ENCODE measurements at places on chromosomes 1 and 21.

DNA sequence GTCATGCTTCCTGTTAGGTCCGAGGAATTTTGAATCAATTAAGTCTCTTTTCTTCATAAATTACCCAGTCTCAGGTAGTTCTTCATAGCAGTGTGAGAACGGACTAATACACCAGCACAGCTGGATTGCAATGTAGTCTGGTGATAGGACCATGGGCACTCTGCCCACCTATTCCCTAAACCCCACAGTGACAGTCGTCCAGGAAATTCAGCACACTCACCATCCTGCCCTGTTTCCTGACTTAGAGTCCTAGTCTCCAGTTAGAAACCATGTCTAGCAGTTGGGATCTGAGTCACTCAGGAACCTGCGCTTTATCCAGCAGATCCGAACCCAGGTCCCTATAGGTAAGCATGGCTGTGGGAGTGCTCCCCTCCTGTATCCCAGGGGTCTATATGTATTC, 149.3 kb upstream of the TNR start:
- DNase-seq, result no peak

- DNase-seq, result no peak
These were observed 19.8 kb upstream of the BOLA1 start for GRCh38 chr1:149879556-149879955.

GRCh38 chr1:209743145-209743482, 12.7 kb upstream of the TRAF3IP3 start:
- no peak for DNase-seq

DNA sequence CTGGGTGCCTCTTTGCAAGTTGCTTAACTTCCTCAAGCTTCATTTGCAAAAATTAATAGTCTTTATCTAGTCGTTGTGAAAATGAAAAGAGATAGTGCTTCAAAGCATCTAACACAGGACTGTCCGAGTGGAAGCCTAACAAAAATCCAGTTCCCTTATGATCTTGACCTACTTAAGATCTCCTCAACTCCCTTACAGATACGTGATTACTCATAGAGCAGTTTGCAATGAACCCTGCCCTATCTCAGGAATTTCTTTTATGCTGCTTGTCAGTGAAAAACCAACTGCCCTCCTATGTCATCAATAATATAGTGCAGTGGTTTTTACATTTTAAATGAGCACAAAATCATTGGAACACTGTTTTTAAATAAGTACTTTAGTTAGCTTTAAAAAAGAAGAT, 314.3 kb downstream of the BACH1 start:
- no peak for DNase-seq

GRCh38 chr1:151819227-151819835, 12.3 kb downstream of the RORC start:
- DNase-seq, result no peak

DNA sequence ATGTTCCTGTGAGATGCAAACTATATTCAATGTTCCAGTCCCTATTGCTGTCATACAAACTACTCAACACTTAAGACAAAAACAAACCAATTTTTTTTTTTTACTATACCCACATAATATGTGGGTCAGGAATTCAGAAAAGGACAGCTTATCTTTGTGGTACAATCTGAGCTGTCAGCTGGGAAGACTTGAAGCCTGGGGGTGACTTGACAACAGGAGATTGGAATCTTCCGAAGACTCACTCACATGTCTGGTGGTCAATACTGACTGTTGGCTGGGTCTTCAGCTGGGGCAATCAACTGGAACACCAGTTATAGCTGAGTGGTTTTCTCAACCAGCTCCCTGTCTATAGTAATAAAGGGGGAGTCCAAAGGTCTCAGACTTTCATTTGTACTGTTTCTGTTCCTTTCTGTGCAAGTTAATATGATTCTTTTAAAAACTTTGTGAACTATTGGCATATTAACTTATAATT, 81.7 kb upstream of the ATP1B1 start:
- no peak for DNase-seq

DNA sequence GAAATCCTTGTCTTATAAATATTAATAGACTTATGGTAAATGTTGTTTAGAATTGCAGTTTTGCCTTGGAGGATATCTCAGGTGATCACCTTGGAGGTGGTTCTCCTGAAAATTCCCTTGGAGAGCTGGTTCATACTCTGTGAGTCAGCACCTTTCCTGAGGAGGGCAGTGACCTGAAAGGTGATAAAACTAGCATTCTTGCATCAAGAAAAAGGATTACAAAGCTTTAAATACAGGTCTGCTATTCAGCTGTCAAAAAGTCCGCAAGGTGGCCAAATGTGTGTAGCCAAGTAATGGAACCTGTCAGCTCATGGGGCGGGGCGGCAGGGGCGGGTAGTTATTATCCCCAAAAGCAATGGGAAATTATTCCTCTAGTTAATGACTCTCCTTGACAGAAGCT, 52.8 kb upstream of the EDARADD start:
- DNase-seq, result no peak

GRCh38 chr1:38000529-38001455, 4.5 kb downstream of the FHL3 start:
- DNase-seq, result peak; percentile 55

DNA sequence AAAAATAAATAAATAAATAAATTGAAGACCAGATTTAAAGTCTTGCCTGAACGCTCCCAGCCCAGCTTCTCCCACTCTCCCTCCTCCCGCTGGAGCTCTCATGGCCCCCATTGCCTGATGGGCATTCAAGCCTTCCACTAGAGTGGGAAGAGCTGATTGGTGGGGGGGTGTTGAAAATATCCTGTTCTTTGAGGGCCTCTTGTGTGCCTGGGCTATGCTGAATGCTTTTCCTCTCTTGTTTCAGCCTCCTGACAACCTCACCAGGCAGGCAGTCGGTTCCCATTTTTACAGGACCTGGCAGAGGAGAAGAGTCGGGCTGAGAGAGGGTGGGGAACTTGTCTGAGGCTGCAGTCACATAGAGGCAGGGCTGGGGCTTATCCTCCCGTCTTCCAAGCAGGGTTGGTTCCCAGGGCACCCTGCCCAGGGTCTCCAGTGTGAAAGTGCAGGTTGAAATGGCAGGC, 59.2 kb upstream of the SSBP3 start:
- DNase-seq, result no peak

DNA sequence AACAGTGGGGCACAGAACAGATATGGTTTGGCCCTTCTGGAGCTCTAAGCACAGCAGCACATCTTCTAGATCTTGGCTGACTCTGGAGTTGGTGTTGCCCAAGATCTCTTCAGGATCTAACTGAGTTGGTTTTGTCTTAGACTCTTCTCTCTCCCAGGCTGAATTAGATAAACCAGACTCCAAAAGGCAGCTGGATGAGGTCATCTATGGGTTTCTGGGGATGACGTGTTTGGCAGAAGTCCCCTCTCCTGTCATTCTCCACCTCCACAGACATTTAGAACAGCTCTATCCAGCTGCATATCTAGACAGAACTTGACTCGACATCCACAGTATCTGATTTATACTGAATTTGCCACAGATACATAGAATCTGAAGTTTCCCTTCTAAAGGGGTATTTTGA, 75.3 kb downstream of the ST6GALNAC5 start:
- no peak for DNase-seq

DNA sequence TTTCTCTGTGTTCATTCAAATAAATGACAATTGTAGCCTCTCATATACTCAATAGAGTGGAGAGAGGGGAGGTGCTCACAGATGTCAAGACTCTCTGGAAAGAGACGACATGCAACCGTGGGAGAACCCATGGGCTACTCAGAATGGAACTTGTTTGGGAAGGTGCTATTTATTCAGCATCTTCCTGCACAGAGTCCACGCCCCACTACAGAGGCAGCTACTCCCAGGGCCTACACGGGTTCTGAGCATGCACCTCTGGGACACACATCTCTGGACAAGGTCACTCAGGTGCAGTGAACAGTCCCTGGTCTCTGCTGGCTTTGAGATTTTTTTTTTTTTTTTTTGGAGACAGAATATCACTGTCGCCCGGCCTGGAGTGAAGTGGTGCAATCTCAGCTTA, 64.1 kb downstream of the NID1 start:
- DNase-seq, result no peak

GRCh38 chr1:172775606-172776005, 116.7 kb downstream of the FASLG start:
- no peak for DNase-seq

- peak; percentile 22 for DNase-seq
These were observed 81.4 kb downstream of the TGFBR3 start for GRCh38 chr1:91804546-91805023.

GRCh38 chr1:224623743-224624333, 7.7 kb downstream of the CNIH3 start:
- DNase-seq, result no peak

DNA sequence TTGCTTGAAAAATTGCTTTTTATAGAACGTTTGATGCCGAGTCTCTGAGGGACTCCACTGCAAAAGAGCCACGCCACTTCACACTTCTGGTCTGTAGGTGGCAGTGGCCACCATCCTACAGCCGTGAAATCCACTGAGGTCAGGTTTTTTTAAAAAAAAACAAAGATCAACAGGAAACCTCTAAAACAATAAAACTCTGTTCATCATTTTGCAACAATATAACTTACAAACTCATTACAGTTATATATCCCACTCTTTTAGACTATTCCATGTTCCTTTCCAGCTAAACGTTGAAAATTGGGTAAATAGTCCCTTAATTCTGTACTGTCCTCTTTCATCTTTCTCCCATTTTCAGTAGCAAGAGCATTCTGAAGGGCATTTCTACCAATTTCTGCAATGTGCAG, 64.6 kb upstream of the FMN2 start:
- peak; percentile 66 for DNase-seq

- DNase-seq, result no peak
These were observed 18.6 kb downstream of the LRRC38 start for GRCh38 chr1:13495186-13495585.

DNA sequence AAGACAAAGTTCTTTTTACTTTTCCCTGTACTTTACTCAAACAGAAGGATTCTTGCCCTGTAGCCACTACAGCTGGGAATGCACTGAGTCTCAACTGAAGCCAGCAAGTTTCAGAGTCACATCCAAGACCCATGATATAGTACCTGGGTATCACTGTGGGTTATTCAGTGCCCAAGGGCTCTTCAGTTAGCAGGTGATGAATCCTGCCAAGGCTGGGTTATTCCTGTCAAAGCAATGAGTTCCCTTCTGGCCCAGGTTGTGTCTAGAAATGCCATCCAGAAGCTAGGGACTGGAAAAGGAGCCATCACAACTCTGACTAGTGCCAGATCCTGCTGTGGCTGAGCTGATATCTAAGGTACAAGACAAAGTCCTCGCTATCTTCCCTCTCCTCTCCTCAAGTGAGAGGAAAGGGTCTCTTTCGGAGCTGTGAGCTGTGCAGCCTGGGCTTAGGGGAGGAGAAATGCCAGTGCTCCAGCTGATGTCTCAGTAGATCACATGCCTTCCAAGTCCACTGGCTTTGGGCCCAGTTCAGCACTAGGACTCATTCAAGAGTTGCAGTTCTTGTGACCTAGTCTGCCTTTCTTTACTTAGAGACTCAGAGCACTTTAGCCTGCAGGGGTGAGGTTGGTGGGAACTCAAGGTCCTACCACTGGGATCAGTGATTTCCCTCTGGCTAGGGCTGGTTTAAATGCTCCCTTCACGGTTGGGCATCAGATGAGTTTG, 369.4 kb downstream of the TBX15 start:
- no peak for DNase-seq

DNA sequence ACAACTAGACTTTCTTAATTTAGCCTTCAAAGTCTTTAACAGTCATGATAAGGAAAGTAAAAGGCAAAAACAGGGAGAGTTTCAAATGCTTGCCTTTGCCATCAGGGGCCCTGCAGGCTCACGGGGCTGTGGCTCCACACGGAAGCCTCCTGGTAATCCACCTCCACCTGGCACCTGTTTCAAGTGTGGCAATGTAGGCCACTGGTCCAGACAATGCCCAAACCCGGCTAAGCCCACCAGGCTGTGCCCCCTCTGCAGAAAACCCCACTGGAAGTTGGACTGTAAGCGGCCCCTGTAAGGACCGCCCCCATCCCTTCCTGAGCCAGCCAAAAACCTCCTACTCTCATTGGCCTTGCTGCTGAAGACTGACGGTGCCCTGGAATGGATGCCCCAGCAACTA, 32.5 kb downstream of the VN1R5 start:
- no peak for DNase-seq

GRCh38 chr1:44803312-44804095, 3.3 kb downstream of the PLK3 start:
- DNase-seq, result no peak

- peak; percentile 38 for DNase-seq
These were observed 47.8 kb upstream of the SRSF10 start for GRCh38 chr1:24027838-24028468.

DNA sequence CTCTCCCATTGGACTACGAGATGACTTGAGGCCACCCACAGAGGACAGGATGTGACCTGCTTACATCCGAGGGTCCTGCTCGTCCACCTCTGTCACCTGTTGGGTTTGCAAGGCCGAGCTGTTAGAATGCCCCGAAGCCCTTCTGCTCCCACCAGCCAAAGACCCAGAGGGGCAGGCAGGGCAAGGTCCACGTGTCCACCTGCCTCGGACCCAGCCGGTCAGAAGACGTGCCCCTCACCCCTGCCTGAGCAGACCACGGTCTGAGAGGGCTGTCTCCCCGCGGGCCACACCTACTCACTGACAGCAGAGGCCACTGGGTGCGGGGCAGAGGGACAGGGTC, 30.3 kb upstream of the TRAPPC10 start:
- no peak for DNase-seq

DNA sequence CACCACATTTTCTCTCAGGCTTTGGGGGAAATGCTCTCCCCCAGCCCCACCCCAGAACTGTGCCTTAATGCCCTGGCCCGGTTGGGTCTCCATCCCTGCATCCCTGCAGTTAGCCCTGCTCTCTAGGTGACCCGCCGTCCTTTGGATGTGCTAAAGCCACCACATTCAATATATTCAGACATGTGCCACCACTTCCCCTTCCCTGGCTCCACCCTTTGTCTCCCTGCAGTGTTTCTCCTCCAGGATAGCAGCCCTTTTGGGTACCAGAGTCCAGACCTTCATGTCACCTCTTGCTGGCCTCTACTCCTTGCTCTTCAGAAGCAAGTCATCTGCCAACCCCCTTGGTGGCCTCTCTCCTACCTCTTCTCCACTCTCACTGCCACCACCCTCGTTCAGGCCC, 41.8 kb downstream of the RUNX1 start:
- no peak for DNase-seq

- no peak for DNase-seq
These were observed 964.6 kb upstream of the B3GALT2 start for GRCh38 chr1:194151056-194151455.

GRCh38 chr1:233617025-233617424, 3.1 kb downstream of the KCNK1 start:
- no peak for DNase-seq

Measured in RWPE1 (cell line).